ENCODE measurements at places on chromosomes 6 and 20.

- DNase-seq = no peak
These were observed 333.0 kb downstream of the TAF4 start for GRCh38 chr20:61732511-61733210.

DNA sequence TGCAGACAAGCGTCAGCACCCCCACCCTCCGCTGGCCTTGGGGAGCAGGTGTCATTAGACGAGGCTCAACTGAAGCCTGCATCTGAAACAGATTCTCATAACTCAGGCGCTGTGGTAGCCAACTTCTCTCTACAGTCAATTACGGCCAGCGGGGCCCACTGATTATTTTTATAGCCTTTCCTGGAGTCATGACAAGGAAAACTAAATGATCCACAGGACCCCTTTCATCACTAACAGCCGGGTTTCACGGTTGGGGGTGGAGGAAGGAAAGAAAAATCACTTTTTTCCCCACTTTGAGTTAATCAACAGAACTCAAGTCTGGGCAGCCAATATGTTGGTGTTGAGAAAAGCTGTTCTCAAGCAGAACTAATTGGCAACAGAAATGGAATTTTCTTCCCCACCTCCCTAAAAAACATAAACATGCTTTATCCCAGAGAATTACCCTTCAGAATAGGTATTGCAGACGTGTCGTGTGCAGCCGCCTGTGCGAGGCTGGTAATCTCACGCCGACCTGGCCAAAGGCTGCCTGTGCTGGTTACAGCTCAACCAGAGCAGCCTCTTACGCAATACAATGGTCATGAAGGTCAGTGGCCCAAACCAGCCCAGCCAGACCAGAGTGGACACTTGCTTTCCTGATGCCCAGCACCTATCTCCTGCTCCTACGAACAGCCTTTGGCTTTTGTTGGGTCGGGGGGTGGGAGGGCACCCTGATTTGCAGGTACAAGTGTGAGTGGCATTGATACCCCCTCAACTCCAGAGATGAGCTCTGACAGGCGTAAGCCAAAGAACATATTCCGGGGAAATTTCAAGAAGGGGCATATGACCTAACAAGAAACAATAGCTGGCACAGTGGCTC, 11.0 kb downstream of the RIPOR3 start:
- no peak for DNase-seq

GRCh38 chr20:62924442-62925075, 1.7 kb downstream of the DIDO1 start:
- DNase-seq = peak; percentile 42

GRCh38 chr6:165983112-165984072, 184.3 kb downstream of the TBXT start:
- DNase-seq = no peak

GRCh38 chr6:152268846-152269442, 368.2 kb downstream of the SYNE1 start:
- DNase-seq = no peak
